Cardiac muscle cell (in vitro differentiated cells and primary cell): ENCODE measurements at places on chromosomes 4 and X. TPM values are rescaled to one million over a fixed set of nuclear protein-coding genes. Genes with fewer than 3 reads are reported as not detected.

DNA sequence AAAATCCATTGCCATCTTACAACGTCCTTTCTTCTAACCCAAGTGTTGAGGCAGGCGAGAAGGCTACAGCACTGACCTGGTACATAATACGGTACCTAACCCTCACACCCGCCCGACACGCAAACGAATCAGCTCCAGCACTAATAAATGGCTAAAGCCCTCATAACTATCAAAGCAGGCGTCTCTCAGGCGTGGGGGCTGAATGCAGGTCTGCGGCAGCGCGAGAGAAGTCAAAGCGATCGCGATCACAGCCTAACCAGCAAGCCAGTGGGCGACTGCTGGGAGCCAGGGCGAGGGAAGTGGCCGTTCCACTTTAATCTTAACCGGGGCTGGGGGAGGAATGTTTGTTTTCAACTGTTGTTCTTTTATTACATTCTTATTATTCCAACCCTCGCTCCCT is 1.5 kb downstream of the CDX4 start:
- DNase-seq = peak; percentile 4

DNA sequence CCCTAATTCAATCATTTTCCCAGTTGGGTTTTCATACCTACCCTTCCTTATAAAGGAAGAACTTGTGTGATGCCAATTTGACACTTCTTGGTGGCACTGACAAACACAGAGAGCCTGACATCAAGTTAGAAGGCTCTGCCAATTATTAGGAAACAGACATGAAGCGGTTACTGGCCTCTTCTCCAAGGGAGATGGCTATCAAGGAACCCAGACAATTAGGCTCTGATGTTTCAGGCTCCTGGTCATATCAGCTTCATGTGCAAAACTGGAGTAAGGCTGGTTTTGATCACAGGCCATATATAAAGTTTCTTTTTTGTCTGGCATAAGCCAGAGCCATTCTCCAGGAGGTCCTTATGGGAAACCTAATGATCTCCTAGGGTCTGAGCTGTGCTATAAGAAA is 428 bp downstream of the ARL13A start:
- no peak for DNase-seq

GRCh38 chr4:44462259-44462658 is 13.7 kb upstream of the KCTD8 start:
- no peak for DNase-seq

- DNase-seq = no peak
Measured at GRCh38 chr4:108493596-108493931, 126.8 kb upstream of the RPL34 start.

The SPOCK3 gene
- 2.1 and 4.6 TPM in 2 replicates for total RNA-seq

DNA sequence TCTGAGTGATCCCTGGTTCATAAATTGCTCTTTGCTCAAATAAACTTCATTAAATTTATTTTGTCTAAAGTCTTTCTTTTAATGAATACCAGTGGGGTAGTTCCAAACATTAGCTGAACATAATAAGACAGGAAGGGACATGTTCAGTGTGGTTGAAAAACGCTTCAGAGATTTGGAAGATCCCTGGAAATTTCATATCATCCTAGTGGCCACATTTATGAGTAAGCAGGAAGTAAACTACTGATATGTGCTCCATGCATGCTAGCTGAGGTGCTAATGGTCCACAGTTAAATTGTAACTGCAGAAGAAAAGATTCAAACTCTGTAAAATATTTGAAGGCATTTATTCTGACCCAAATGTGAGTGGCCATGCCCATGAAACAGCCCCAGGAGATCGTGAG is 1328.7 kb downstream of the ADGRL3 start:
- DNase-seq = peak; percentile 1

DNA sequence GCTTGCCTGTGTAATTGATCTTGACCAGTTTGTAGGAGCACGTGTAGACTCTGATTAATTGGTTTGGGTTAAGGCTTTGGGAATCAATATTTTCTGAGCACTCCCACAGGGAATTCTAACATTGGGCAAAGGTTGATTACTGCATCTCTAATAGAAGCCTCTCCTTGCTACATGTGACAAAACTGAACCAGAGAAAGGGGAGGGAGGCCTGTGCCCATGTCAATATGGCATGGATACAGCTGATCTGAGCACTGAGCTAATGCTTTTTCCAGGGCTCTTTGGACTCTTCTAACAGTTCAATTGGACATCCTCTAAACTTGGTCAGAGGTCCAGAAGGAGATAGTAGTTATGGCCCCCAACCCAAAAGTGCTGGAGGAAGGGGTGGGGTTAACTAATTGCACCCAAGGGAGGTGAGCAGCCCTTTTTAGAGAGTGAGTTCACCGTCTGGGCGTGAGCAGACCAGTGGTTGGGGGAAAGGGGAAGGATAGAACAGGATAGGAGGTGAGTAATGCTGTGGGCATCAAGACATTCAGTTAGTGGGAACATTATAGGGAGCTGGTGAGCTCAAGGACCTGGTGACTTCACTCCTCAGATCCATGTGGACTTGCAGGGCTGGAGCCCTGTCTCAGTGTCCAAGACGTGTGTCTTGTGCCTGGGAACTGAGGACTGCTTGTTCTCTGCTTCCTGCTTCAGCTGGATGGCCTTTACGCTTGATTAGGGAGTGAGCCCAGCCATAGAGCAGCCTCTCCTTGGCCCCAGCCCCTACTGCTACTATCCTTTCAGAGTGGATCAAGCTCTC is 22.8 kb downstream of the MSN start:
- DNase-seq = no peak

The CEP135 gene
- 2.4 and 5.5 TPM in 2 replicates for total RNA-seq

DNA sequence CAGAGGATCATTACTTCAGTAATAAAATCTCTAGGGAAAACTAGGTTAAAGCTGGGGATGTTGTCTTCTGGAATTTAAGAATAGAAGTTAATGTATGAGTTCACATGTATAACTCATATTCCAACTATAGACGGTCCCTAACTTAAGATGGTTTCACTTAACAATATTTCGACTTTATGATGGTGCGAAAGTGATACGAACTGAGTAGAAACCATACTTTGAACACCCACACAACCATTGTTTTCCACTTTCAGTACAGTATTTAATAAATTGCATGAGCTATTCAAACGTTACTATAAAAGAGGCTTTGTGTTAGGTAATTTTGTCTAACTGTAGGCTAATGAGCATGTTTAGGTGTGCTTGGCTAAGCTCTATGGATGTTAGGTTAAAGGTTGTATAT is 38.7 kb downstream of the CCSER1 start:
- DNase-seq = no peak

The HS6ST2 gene
- total RNA-seq = 20.6 and 27.1 TPM in 2 replicates

DNA sequence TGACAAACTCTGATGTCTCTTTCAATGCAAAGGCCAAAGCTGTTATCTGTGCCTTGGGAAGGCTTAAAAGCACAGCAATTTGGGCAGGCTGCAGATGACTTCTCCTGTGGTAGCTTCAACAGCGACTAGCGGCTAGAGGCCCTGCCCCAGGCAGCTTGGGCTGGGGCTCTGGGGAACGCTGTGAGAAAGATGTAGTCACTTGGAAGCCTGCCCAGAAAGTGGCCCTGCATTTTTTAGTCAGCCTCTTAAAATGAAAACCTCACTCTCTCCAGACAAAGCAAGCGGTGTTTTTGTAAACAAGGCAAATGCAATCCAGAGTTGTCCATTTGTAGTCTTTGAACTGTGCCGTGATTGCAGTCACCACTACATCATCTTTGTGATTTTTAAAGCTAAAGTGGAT is 27.5 kb downstream of the PCYT1B start:
- peak; percentile 74 for DNase-seq

- peak; percentile 66 for DNase-seq
Measured at GRCh38 chr4:145842224-145842887, 96.3 kb downstream of the ZNF827 start.

- no peak for DNase-seq
Measured at GRCh38 chrX:149570668-149571067, 16.6 kb downstream of the MAGEA9B start.

The TCEAL3 gene
- 11.8 and 23.0 TPM in 2 replicates for total RNA-seq

GRCh38 chr4:149702414-149703293 is 113.0 kb downstream of the IQCM start:
- no peak for DNase-seq

GRCh38 chrX:91434351-91435168 is at the start of gene PABPC5:
TSS of gene PABPC5 (plus strand) at chrX:91434839. CDS start at chrX:91435578, 739 bp downstream.
- peak; percentile 76 for DNase-seq

GRCh38 chrX:84144281-84144680 is 43.7 kb downstream of the RPS6KA6 start:
- DNase-seq = no peak

The RBM46 gene
- total RNA-seq = 0.11 and 0.33 TPM in 2 replicates

DNA sequence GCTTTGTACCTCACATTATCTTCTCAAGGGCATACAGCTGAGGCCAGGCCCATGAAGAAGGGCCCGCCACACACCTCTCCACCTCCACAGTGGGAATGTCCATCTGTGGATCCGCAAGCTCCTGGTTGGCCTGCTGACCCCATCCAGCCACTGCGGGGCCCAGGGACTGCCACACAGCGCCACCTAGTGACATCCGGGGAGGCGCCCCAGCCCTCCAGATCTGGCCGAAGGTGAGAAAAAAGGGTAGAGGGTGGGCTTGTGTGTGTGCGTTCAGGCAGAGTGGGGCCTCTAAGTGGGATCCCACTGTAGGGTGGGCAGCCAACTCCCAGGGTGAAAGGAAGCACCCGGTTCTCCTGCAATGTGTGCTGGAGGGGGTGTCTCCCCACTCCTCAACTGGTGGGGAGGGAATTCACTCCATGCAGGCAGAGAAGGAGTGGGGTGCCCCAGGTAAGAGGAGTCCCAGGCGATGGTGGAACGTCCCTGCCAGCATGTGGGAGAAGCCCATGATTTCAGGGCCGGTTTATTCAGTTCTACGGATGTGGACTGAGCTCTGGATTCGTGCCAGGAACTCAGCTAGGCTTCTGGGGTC is 117.3 kb downstream of the ENPP6 start:
- DNase-seq = peak; percentile 38

- DNase-seq = no peak
Measured at GRCh38 chr4:182325397-182325796, 82.2 kb downstream of the TENM3 start.

The PDGFRA gene
- total RNA-seq = 51.3 and 60.9 TPM in 2 replicates

The H2BW1 gene
- not detected in 2 replicates for total RNA-seq

The AMBN gene
- not detected in 2 replicates for total RNA-seq

The TMEM185A gene
- 55.5 and 107 TPM in 2 replicates for total RNA-seq

GRCh38 chr4:155749041-155749440 is 9.8 kb upstream of the GUCY1B1 start:
- no peak for DNase-seq

GRCh38 chr4:122017296-122017695 is 65.4 kb upstream of the TRPC3 start:
- DNase-seq = no peak

- DNase-seq = no peak
Measured at GRCh38 chrX:111352424-111352823, 59.6 kb downstream of the DCX start.

The LUZP4 gene
- total RNA-seq = not detected in 2 replicates

The SMIM10 gene
- 2.4 and 2.6 TPM in 2 replicates for total RNA-seq

- DNase-seq = no peak
Measured at GRCh38 chr4:71355971-71356370, 17.2 kb downstream of the SLC4A4 start.

The XAGE1A gene
- not detected in 2 replicates for total RNA-seq

DNA sequence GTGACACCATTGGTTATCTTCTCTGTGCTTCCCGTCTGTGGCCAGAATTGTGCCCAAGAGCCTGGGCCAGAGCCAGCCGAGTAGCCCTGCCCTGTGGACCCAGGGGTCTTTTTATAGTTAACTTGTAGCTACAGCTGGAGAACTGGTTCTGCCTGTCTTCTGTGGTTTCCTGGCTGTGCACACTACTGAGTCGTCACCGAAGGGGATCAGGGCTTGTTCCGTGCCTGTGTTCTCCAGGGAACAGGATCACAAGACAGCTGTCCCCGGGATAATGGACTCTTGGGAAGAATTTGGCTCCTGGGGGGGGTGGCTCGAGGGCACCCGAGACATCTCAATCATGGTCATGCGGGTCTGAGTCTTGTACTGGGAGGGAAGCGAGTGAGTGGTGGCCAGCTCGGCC is 22.1 kb upstream of the OPN1LW start:
- DNase-seq = no peak

- DNase-seq = no peak
Measured at GRCh38 chr4:133943081-133943480, 258.5 kb downstream of the PABPC4L start.

- peak; percentile 14 for DNase-seq
Measured at GRCh38 chr4:61201561-61201960, 1.4 kb downstream of the ADGRL3 start.

DNA sequence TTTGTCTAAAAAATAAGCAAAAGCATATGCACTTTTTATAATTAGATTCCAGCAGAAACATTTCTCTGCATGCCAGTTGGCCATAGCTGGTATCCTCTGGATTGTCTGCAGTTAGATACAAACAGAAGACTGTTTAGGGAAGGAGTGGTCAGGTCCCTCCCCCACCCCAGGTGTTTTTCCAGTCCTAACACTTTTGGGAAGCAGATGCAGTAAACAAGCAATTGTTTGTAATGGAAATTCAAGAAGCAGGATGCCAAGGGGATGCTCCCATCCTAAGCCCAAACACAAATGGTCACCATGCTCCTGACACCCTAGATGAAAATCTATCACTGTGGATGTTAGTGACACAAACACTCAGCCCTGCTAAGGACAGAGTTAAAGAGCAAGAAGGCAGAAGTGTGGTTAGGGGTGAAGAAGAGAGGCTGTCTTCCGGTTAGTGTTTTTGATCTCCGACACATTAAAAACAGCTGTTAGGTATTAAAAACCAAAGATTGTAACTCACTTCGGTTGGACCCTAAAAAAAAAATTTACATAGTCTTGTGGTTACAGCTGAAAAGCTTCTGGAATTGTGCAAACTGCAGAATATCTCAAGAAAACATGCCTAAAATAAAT is 7.9 kb downstream of the LEF1 start:
- DNase-seq = no peak

The LEF1 gene
- 67.2 and 70.3 TPM in 2 replicates for total RNA-seq

DNA sequence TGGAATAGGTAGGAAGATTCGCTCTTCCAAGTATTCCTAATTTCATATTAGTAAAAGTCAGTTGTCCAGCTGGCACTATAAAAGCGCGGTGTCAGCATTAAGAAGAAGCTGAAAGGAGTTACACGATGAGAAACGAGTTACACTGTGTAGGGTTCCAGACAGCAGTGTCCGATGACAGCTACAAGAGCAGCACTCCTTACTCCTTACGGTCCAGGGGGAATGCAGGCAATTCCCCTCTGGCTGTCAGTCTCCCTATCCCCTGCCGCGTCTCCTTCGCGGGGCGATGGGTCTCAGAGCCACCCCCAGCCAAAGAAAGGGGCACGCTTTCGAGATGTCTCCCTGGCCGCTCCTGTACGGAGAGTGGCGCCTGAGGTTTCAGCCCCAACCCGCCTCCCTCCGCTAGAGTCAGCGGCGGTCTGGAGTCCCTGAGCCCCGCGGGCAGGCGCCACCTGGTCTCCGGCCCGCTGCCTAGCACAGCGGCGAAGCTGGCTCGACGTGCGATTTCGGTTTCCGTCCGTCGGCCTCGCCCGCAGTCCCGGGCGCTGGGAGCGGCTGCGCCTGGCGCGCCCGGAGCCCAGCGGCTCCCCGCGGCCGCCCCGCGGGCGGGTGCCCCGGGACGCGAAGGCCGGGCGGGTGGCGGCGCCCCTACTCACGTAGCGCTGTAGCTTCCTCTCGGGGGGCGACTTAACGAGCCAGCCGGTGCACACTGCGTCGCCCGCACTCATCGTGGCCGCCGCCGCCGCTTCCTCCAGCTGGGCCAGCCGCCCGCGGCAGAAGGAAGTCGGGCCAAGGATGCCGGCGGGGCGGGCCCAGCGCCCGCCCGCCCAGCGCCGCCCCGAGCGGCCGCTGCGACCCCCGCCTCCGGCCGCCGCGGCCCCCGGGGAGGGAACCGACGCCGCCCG is at the start of gene GAB3:
TSS of gene GAB3 (minus strand) at position 777 of the 902 bp plus-strand sequence. CDS start at position 725, 52 bp downstream.
- DNase-seq = peak; percentile 77

- DNase-seq = no peak
Measured at GRCh38 chr4:6009452-6009851, 8.8 kb downstream of the C4orf50 start.

The NR0B1 gene
- 0.42 and 0.54 TPM in 2 replicates for total RNA-seq

The FAM241A gene
- total RNA-seq = 1.7 and 2.3 TPM in 2 replicates

GRCh38 chrX:73563738-73564068 is 706 bp downstream of the CHIC1 start:
- DNase-seq = no peak

The NPNT gene
- 22.0 and 33.4 TPM in 2 replicates for total RNA-seq
